ENCODE measurements at places on chromosomes 7 and 10.
A peak's percentile ranks its signal among the peaks of the same experiment; 100 is the strongest.

- DNase-seq = no peak
Observed at GRCh38 chr7:91240376-91240941, 23.8 kb upstream of the FZD1 start.

- DNase-seq = no peak
Observed at GRCh38 chr7:142231716-142232115, 26.1 kb downstream of the PRSS58 start.

- DNase-seq = no peak
Observed at GRCh38 chr10:129545261-129545660, 78.2 kb downstream of the MGMT start.

DNA sequence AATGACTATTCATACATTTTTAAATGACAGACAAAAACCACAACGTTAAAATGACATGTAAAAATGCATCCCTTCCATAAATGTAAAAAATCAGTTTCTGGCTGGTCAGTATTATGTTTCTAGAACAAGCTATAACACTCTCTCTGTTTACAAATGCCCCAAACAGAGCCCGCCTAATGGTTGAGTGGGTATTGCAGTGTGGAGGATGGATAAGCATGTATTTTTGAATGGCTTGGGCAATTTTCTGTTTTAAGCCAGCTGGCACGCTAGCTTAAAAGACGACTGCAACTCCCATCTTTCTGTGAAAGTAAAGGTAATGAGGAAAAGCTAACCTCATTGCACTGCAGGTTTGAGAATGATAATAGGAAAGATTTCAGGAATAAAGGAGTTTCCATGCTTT lies 430.7 kb downstream of the PARD3 start:
- no peak for DNase-seq

DNA sequence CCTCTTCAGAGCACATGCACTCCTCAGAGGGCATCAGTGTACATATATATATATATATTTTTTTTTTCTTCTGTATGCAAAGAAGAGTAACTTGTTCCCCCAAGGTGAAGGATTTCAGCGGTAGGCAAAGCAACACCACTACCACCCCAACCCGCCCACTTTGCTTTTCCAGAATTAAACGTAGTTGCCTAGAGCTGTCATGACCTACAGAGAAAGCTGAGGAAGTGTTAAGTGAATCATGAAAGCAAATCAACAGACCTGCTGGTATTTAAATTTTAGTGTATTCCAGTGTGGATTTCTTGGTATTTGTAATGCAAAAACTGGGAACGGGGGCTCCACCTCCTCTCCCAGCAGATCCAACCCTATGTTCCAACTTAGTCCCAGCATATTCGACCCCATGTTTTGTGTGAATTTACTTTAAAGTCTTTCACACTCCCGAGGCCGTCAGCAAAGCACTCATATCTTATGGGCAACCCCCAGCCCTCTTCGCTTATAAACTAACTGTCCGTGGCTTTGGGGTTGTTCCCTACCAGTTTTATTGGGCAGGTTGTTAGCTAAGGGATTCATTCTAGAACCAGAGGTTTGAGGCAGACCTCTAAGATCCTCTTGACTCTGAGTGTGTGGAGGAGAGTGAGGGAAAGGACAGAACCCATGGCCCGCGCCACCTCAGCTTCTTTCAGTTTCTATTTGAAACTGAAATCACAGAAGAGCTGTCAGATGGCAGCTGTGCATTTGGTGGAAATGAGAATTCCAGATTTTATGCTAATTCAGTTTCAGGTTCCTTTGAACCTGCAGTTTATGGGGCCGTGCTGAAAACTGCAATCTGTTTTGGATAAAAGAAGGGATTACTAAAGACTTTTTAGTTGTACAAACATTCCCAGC lies 450.2 kb upstream of the GALNT17 start:
- DNase-seq = no peak

DNA sequence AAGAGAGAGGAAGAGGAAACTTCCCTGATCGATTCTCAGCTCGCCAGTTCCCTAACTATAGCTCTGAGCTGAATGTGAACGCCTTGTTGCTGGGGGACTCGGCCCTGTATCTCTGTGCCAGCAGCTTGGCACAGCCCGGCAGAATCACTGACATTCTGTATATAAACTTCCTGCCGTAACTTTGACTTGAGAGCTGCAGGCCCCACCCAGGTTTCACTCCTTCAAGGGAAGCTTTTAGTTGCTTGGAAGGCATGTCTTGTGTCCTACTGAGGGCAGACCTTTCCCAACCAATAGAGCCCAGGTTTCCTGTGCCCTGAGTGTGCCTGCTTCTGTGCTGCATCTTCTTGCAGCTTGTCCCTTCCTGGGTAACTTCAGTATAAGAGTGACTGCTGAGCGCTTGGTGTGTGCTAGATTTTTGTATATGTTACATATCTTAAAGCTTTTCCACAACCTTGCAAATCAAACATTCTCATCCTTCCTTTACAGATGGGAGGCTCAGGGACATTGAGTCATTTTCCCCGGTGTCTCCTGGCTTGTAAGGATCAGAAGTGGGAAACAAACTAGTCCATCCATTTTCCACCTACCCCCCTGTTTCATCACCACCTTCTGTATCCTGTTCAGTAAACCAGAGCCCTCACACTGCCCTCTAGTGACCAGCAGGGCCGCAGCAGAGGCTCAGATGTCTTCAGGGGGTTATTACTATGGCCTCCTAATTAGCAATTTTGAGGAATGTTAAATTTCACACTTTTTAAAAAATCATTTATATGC lies 225.2 kb upstream of the PRSS58 start:
- DNase-seq = no peak

DNA sequence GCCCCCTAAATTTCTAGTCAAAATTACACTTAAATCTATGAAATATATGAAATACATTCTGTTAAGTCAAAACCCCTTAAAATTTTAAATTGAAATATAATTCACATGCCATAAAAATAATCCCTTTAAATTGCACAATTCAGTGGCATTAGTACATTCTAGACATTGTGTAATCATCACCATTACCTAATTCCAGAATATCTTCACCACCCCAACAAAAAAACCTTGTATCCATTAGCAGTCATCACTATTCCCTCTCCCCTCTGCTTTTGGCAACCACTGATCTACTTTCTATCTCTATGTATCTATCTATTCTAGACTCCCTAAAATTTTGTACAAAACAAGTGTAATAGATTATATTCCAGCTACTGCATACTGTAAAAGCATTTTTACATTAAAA lies 261.2 kb downstream of the GLI3 start:
- no peak for DNase-seq

GRCh38 chr10:124647421-124648130 lies 96.6 kb downstream of the FAM53B start:
- no peak for DNase-seq

DNA sequence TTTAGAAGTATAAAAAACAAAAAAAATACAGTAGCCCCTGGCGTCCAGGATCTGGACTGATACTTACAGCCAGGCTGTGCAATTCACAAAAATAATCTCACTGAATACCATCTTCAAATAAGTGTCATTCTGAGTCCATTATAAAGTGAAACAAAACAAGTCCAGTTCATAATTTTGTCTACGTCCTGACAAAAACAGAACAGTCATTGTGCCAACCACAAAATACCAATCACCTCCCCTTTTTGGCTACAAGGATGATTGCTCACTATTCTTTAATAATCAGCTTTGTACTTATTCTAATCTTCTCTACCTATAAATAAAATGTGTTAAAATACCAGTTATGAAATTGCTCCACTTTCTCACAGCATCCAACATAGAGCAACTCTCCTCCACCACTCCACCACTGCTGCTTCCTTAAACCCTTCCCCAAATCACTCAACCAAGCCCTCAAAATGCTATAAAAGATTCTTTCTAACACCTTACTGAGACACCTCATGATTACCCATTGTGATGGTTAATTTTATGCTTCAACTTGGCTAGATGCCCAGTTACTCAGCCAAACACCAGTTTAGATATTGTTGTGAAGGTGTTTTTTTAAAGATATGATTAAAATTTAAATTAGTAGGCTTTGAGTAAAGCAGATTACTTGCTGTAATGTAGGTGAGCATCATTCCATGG lies 479.8 kb upstream of the SEMA3A start:
- DNase-seq = no peak

- no peak for DNase-seq
Observed at GRCh38 chr10:31816318-31816717, 112.3 kb downstream of the ARHGAP12 start.

DNA sequence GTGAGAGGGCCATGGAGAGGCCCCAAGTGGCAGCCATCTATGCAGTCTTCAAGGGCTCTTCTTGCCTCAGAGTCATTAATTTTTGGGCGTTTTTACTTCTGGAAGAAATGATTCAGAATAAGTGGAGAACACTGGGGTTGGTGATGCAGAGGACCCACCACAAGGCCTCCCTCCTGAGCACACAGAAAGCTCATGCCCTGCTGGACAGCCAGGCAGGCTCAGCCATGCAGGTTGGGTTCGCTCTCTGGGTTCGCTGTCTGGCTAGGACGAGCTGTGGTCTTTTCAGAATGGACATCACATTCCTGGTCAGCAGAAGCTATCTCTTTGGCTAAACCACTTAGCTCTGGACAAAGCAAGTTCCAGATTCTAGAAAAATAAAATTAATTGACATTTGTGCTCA lies 480.8 kb downstream of the RPS24 start:
- DNase-seq = no peak

GRCh38 chr10:71963351-71964097 lies 671 bp upstream of the CHST3 start:
- DNase-seq = no peak

DNA sequence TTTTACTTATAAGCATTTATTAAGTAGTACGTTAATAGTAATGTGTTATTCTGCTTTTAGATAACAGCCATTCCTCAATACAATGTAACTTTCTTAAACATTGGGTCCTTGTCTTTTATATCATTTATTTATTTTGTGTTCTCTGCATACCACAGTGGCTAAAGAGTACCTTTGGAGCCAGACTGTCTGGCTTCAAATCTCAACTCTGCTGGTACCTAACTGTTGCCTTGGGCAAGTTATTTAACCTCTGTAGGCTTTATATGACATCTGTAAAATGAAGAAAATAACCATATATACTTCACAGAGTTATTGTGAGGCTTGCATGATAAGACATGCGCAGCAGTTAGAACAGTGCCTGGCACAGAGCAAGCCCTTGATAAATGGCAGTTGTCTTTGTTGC lies 397.6 kb downstream of the MDFIC start:
- DNase-seq = no peak

DNA sequence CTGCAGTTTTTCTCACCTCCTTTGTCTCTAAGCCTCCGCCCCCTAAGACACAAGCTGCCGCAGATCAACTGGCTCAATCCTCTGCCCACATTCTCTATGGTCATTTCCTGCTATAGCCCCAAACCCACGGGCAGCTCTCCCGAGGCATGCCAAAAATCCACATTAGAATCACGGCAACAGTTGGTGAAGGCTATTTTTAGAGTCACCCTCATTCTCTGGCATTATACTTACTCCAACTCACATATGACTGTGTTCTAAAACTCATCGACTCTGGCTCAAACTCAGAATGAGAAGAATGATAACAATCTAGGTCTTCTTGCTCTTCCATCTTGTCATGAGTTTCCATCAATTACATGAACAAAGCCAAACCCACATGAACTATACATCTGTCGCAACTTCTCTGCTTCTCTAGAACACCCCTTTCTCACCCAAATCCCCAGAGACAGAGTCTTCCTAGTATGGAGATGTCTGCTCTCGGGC lies 10.9 kb upstream of the KIAA1549 start:
- no peak for DNase-seq

- no peak for DNase-seq
Observed at GRCh38 chr10:133441780-133442179, 12.0 kb upstream of the SCART1 start.

DNA sequence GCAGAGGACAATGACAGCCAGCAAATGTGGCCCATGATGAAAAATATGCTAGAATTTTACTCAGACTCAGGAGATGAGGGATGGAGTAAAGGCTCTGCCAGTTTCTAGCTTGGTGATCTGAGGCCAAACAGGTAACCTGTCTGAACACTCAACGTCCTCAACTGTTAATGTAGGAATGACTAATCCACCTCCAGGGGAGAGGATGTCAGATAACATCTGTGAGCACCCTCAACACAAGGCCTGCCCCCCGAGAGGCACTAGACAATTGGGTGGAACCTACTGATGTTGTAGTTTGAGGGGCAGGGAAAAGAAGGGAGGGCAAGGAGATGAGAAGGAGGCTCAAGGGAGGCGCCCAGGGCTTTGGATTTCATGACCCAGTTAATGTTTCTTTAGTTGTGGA lies 445.1 kb downstream of the PLXNA4 start:
- no peak for DNase-seq

DNA sequence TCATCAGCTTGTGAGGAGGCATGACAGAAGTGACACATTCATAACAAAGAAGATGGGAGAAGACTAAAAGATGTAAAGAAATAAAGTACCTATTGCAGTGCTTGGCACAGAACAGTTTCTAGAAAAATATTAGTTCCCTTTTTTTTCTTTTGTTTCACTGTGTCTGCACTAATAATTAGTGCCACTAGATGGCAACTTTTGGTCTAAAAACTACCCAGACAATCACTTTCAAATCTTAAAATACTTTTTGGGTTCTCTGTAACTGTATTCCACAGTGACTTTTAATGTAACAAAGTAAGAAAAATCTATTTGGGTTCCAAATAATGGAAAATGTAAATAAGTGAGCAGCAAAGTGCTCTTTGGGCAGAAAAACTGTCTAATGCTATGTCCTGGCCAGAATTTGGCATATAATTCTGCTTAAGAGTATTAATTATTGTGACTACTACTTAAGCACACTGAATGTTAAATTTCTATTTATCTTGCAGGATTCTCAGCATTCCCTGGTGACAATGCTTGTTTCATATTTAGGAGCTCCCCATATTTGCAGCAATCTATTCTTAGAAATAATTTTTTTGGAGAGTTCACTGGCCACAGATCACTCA lies 134.8 kb upstream of the KIF5B start:
- peak; percentile 29 for DNase-seq

- peak; percentile 27 for DNase-seq
Observed at GRCh38 chr7:112892263-112892662, 102.1 kb upstream of the TMEM168 start.

- no peak for DNase-seq
Observed at GRCh38 chr10:1544929-1545328, 192.4 kb downstream of the ADARB2 start.

- DNase-seq = no peak
Observed at GRCh38 chr7:953547-954327, 743 bp downstream of the ADAP1 start.

GRCh38 chr7:91310830-91311460 lies 46.7 kb downstream of the FZD1 start:
- peak; percentile 54 for DNase-seq

- DNase-seq = no peak
Observed at GRCh38 chr10:32931593-32931992, 26.4 kb downstream of the ITGB1 start.

DNA sequence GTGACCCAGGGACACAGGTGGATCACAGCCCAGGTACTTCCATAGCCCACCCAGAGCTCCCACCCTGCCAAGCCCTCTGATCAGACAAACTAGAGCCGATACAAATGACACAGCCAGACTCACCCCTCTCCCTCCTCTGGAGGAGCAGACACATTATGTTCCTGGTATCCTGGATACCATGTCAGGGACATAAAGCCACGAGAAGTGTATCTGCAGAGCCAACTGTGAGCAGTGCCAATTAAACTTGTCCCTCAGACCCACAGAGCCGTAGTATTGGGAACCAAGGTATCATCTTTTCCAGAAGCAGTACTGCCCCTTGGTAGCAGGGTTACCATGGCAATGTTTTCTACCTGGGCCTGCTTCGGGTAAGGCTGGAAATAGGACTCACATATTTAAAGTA lies 47.3 kb upstream of the CPXM2 start:
- no peak for DNase-seq

GRCh38 chr7:154409703-154410311 lies 357.6 kb downstream of the DPP6 start:
- no peak for DNase-seq
